ENCODE measurements at places on chromosomes 7 and 10.

DNA sequence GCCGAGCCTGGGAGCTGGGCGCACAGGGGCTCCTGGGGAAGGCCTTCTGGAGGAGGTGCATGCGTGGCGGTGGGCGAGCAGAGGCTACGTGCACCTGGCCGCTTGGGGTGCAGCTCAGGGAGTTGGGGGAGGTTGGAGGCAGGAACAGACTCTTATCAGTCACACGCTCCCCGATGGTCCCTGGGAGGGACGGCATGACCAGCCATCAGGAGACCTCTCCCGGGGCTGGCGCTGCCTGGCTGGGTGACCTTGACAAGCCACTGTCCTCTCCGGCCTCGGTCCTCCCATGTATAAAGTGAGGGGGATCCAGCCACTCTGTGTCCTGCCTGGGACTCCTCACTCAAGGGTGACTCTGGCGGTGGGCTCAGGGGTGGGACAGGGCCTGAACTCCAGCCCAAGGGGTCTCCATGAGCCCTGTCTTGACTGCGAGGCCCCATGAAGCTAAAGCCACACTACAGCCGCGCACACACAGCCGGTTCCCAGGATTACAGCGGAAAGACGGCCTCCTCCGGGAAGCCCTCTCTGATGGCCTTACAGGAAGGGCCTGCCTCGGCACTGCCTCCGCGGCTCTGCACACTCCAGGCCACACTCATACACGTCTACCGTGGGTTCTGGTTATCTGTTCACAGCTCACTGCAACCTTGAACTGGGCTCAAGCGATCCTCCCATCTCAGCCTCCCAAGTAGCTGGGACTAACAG, 2.3 kb downstream of the TMEM184A start:
- no peak for DNase-seq

- DNase-seq: no peak
Measured at GRCh38 chr10:59965899-59966650, 59.7 kb upstream of the CCDC6 start.

DNA sequence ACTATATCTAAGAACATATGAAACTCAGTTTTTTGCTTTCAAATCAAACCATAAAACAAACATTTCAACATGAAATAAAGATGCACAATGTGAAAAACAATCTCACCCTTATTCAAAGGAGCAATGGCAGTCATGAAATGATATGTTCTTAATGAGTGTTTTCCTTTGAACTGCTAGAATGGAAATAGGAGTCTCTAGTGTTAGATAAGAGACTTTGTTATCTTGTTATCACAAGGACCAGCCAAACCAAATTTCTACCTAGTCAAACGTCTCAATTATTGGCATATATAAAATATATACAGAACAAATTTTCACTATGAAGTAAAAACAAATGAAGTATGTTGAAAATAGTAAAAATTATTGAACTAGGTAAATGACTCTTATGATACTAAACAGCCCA, 1.2 kb downstream of the VPS41 start:
- DNase-seq: no peak

DNA sequence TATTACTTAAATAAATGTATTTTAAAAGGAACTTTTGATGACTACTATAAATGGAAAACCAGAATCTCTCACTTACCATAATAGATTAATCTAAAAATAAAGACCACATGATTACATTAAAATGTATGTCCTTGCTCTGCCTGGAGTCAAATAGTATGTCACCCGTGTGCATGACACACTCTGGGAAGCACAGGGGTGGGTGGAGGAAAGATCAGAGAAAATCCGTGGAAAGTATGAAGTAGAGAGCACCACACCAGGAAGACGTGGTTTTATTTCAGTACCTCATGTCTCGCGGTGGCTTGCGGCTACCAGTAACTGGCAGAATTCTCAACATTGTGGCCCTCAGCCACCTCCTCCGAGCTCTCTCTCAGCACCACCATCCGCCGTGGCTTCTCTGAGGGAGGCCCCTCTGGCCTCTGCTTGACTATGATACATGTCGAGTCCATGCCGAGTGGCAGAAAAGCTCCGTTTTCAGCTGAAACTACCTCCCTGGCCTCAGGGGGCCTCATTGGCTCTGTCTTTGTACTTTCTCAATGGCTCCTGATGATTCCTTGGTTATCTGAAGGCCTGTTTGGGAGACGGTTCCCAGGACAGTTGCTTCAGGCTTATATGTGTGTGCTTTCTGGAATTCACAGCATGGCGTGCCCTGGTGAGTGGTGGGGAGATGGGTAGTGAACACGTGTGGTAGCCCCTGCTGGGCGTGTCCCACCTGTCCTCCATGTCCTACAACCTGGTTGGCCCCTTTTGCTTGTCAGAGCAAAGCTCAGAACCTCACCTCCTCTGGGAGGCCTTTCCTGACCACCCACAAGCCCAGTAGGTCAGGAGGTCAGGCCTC, 49.8 kb downstream of the LHPP start:
- DNase-seq: no peak

GRCh38 chr10:129581827-129582411, 114.9 kb downstream of the MGMT start:
- DNase-seq: no peak

GRCh38 chr7:24795407-24795767, 38.1 kb upstream of the GSDME start:
- DNase-seq: no peak
